ENCODE measurements at places on chromosomes 1 and 21.
A peak's percentile ranks its signal among the peaks of the same experiment; 100 is the strongest.

GRCh38 chr1:110255392-110255787, 45.3 kb downstream of the KCNC4 start:
- no peak for DNase-seq

DNA sequence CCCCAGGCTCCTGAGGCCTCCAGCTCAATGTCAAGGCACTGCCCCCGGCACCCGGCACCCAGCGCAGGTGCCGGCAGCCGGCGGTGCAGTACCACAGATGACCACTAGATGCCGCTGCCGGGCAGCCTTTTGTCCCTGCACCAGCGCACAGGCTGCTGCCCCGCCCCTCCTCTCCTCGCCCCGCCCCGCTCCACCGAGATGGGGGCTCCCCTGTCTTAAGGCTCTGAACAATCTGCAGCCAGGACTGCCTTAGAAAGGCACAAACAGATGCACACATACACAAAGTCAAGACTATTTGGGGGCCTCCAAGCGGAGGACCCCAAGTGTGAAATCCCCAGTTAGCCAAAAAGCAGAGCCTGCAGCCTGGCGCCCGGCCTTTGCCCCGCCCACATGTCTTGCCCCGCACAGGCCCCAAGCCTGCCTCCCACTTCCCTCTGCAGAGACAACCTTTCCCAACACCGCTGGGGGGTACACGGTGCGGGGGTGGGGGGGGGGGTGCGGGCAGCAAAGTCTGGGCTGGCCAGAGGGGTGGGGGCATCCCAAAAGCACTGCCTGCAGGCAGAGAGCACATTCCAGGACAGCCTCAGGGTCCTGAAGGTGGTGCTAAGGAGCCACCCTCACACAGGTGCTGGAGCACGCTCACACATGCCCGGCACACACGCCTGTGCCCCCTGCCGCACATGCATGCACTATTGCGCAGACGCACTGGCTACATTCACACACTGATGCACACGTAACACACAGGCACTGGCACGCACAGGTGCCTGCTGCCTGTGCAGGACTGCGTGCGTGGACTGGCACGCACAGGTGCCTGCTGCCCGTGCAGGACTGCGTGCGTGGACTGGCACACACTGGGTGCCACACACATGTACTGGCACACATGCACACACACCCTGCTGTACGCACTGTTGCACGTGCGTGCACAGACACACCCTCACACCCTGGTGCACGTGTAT, 37.1 kb downstream of the ARHGEF16 start:
- peak; percentile 76 for DNase-seq

DNA sequence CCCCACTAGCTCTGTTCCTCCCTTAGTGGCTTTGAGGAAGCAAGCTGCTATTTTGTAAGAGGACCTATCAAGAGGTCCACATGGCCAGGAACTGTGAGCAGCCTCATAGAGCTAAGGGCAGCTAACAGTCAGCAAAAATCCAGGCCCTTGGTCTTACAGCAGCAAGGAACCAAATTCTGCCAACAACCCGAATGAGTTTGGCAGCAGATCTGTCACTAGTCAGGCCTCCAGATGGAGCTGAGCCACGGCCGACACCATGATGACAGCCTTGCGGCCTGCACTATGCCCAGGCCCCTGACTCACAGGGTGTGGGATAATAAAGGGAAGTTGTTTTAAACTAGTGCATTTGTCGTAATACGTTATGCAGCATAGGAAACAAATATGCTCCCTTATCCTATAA, 28.0 kb upstream of the H3-3A start:
- no peak for DNase-seq

DNA sequence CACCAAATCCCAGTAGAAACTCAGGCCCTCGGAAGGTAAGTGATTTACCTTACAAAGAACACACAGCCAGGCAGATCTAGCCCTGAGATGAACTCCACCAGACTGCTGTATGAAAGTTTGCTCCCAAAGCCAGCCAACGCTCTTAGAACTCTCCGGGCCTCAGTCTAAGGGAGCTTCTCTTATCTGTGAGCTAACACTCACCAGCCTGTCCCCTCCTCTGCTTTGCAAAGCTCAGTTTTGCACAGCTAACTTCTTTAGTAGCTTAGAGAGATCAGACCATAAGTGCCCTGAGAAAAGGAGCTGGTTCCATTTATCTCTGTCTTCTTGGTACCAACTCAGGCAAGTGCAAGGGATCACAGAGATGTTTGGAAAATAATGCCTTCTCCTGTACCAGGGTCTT, 195.8 kb upstream of the JUN start:
- no peak for DNase-seq

DNA sequence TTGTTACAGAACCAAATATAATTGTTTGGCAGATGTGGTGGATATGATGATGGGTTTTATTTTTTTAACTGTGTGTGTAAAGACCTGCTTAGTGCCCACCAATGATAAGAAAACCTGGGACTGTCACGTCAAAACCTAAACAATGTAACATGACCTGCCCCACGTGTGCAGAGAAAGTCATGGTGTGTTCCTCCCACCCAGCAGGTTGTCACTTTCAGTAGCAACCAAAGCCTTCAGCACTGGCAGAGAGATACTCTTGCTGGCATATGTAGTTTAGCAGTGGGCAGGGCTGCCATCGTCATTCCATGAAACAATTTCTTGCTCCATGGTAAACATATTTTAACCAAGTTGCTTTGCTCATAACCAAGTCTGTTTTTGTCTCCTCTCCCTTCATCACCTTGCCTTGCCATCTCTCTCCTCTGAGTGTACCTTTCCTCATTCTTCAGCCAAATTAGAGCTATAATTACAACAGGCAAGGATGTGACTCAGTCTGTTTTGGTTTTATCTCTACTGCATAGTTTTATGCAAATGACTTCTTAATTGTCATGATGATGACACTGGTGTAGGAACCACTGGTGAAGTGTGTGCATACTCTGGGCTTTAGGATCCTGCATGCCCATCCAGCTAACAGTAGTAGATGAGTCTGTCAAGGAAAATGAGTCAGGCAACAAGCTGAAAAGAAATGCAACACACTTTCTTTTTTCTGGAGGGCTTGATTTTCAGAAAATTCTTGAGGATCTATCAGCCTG, 150.3 kb downstream of the EDEM3 start:
- no peak for DNase-seq

DNA sequence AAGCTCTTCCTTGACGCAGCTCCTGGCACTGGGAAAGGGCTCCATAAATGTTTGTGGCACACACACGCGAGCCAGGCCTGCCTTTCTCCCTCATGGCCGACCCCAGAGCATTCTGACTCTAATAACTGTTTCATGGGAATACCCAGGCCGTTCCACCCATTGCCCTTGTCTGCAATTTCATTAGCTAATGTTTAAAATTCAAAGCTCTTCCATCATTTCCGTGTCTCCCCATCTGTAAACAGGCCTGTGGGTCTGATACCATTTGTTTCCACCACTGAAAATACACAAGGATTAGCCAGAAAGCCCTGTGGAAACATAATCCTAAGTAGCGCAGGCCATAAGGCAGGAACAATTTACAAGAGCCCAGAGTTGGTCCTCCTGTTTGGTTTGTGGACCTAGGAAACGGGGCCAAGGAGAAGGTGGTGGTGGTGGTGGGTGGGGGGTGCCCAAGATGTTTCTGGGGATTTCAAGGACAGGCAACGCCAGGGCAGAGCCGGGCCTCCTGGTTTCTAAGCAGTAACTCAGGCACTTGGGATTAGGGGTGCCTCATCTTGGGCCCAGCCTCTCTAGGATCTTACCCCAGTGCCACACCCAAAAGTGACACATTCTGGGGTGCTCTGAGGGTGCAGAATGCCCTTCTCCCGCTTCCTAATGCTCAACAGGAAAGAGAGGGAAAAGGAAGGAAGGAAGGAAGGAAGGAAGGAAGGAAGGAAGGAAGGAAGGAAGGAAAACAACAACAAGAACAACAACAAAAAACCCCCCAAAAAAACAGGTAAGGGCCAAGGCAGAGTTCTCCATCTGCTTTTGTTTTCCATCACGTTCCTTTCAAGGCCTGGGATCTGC, 79.4 kb downstream of the SSBP3 start:
- DNase-seq: no peak

DNA sequence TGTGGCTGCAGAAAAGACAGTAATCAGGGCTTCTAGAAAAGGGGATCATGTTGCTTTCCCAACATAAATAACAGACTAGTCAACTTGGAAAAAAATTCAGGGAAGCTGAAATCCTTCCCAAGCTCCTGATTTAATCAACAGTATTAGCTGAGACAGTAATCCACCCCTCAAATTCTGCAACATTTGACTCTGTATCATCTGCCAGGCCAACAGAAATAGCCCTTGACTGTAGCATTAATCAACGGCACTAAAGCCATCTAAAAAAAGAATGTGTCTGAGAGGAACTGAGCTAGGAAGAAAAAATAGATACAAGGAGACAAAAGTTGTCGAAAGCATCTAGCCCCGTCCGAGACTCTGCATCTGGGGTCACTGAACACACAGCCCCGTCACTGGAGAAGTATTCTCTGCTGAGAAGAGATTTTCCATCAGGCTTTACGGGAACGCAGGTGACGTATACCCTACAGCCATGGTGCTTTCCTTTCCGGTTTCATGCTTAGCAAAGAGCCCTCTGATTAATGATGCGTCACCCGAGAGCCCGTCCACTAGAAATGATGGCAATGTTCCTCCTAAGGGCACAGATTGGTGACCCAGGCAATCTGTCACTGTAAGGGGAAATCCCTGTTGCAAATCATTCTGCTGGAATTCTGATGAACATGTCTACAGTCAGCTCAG, 42.1 kb upstream of the TP53BP2 start:
- no peak for DNase-seq

DNA sequence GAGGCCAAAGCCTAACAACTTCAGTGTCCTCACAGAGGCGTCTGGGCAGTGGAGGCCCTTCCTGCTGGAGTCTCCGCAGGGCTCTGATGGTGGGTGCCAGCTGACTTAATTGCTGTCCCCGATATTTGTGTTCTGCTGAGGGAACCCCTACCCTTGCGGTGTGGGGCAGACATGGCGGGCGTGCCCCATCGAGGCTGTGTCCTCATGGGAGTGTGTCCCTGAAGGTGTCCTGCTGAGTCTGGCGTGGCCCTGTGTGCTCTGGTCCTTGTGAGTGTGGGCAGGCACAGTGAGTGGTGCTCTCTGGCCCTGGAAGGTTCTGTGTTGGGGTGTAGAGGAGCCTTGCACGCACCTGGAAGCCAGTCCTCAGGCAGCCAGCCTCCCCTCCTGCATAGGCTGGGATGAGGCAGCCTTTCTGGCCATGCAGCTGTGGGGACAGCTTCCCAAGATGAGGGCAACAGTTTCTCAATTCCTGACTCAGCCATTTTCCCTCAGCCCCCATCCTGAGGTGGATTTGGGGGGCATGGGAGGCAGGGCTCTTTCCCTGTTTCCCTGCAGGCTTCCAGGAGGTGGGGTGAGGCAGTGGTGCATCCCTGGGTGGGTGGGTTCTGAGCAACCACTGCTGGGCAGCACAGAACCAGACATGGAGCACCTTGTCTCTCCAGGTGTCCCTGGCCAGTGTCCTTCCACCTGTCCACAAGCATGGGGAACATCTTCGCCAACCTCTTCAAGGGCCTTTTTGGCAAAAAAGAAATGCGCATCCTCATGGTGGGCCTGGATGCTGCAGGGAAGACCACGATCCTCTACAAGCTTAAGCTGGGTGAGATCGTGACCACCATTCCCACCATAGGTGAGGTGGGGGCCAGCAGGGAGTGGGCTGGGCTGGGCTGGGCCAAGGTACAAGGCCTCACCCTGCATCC, 6.5 kb downstream of the C1orf35 start:
- no peak for DNase-seq

GRCh38 chr1:62800281-62800680, 16.3 kb downstream of the ATG4C start:
- no peak for DNase-seq

DNA sequence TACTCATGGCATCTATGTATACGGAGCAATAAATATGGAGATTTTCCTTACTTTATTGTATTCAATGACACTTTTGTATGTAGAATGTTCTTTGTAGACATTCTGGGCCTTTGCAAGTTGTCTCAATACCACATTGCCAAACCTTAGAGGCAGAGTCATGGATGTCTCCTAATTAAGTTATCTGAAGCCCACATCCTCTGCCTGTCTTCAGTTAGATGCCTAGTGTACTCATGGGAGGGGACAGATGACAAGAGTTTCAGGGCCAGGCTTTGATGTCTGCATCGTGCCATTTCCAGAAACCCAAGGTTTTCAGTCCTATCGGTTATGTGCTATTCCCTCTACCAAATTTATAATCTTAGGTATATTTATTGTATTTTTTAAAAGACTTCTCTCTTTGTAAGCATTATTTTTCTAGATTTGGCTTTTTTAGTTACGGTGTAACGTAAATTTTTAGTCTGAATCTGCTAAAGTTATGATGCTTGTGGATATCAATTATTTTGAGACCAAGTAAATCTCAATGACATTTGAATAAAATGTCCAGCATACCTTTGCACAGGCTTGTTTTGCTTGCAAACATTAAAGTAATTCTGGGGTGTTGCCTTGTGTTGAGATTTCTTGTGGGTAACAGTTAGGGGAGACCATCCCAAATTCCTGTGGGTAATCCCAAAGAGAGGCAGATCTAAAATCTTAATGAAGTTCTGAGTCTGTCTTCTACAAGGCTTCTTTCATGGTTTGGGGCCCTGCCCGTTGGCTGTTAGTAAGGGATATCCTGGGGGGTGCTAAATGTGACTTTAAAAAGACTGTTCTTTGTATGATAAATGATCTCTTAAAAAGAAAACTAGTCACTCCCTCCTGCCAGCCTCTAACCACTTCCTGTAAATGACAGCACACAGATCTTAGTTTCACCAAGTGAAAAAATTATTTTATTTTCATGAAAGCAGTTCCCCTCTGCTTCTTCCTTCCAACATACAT, 8.0 kb upstream of the MACF1 start:
- peak; percentile 53 for DNase-seq

GRCh38 chr1:177311111-177311510, 140.4 kb downstream of the BRINP2 start:
- no peak for DNase-seq

DNA sequence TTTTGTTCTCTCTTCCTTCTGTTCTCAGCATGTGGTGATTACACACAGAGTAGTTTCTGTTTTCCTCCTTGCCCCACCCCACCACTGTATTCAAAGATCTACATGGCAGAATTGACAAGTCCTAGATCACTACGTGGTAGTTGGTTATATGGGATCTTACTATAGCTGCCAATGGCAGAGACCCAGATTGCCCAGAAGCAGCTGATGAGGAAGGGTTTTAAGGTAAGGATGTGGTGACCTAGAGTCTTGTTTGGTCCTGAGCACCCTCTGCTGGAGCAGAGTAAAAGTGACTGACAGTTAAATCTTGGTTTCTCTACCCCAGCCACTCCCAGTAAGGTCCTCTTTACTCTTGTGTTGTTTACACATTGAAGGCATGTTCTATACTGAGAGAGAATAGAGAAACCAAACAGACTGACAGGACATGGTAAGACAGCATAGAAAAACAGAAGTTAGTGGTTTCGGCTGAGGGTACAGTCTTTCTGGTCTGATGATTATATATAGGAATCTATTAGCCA, 22.8 kb upstream of the STRIP1 start:
- DNase-seq: peak; percentile 73

DNA sequence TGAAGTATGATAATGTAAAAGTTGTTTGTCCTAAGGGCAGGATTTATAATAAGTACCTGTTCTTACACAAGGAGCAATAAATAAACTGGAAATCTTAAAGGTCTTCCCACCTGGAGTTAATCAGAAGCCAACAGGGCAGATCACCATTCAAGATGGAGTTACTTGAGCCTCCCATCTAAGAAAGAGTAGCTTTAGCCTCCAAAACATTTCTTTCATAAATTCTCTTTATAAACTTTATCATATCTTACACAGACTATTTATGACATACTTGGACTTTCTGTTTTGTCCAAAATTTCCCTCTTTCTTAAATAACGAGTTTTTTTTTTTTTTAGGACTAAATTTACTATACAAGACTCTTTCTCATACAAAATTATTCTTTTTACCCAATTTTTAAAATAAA, 18.5 kb downstream of the OR2T1 start:
- no peak for DNase-seq

GRCh38 chr1:53822931-53823330, 15.2 kb downstream of the NDC1 start:
- DNase-seq: no peak

All from GM06990 (cell line).